Cortex of kidney (tissue), 1 donor: ENCODE measurements at places on chromosomes 13 and 19.

GRCh38 chr19:31555634-31556215 lies 206.5 kb upstream of the TSHZ3 start:
- no peak for DNase-seq

DNA sequence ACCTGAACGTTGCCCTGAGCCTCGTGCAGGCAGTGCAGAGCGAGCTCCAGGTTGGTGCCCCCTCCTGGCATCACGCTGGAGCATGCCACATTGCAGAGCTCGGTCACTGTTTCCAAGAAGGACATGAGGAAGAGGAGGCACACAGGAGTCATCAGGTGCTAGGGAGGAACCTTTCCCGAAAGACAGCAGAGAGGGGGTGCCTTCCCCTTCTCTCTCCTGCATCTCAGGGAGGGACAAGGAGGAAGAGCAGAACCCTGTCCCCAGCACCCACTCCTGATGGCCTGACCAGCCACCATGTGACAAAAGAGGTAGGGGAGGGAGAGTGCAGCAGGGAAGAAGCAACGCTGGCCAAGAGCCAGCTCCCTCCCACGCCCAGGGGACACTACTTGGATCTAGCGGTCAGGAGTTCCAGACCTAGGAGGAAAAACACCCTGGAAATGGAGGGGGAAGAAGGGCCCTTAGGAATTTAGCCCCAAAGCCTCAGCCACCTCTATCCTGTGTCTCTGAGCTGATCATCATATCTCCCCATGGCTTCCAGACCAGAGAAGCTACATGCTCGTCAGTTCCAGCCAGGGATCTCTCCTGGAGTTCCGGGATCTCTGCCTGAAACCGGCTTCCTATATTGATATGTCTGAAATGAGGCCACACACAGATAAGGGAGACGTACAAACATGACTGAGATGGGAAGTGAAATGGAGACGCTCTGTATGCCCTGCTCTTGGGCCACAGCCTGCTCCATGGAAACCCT lies 17.0 kb upstream of the NAPA start:
- DNase-seq = no peak

DNA sequence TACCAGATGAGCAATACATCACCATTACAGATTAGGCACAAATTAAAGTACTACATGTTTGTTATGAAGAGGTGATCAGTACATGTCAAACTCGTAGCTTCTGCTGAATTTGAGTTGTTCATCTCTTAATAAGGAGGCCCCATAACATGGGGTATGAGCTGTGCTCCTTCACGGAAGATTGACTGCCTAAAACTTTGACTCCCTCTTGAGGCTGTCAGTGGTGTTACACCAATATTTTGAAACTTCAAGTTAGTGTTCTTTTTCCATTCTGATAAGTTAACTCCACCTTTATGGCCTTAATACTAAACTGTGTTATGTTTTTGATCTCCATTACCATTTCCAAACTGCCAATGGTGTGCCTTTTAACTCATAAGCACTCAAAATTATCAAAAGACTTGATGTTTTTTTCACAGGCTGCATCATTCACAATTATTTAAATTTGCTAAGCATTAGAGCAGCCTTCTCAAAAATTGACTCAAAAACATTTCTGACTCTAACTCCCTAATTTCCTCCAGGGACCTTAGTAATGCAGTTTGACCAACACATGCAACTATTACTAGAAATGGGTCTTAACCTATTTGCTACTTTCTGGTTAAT lies 1591.5 kb downstream of the PCDH9 start:
- no peak for DNase-seq

DNA sequence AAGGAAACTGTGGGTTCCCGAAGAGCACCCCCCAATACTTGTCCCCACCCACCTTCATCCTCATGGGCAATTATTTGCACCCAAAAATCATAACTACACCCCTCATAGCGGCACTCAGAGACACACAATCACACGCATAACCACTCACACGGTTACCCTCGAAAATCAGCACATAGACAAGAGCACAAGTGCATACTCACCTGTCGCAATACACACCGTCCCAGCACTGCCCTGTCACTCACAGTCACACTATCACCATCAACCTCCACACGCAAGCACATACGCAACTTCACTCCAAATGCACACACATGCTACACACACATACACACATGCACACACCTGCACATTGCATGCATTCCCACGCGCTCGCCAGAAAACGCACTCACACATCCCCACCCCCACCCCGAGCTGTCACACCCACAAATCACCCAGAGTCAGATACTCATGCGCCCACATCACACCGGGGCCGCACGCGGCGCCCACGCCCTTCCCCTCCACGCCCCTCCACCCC lies 535 bp downstream of the COL5A3 start:
- DNase-seq = no peak

- no peak for DNase-seq
Measured at GRCh38 chr13:74767050-74767449, 632.8 kb upstream of the KLF12 start.

DNA sequence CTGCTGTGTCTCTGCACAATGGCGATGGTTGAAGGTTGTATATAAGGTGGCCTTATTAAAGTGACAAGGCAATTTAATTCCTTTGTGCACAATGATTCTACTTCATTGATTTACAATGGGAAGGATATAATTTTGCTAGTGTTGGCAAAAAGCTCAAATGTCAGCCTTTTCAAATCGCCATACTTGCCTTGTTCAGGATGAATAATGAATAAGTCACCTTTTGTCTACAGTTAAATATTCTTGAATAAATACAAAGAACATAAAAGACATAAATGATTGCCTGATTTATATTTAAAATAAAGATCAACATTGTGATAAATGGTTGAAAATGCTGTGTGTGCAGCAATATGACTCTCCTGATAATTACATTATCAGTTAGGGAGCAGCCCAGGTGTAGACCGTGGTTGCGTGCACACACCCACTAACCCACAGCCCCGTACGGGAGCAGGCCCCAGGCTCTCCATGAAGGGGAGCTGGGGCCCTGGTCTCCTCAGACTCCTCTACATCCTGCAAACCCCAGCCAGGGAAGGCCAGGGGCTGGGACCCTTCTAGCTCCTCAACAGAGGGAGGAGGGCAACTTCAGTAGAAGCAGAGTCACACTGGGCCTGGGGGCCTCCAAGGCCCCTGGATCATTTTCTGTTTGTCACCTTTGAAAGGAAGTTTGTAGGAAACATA lies 64.9 kb downstream of the TEX29 start:
- no peak for DNase-seq

DNA sequence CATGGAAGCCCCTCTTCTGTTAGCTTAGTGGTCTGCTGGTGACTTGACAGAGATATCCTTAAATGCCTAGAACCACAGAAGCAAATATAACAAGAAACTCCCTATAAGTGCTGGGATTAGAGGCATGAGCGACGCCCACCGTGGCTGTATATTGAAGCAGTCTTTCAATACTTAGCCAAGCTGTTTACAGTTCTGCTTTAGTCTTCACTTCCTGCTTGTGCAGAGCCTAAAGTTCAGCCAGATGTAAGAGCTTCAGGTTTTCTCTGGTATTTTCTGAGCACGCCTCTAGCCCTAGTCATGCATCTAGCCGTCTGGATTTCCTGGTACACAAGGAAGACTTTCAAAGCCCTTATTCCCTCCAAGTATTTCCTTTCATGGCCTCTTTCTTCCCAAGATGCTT lies 28.5 kb downstream of the TRPM4 start:
- no peak for DNase-seq
